ENCODE measurements at places on chromosomes 11 and 22.

DNA sequence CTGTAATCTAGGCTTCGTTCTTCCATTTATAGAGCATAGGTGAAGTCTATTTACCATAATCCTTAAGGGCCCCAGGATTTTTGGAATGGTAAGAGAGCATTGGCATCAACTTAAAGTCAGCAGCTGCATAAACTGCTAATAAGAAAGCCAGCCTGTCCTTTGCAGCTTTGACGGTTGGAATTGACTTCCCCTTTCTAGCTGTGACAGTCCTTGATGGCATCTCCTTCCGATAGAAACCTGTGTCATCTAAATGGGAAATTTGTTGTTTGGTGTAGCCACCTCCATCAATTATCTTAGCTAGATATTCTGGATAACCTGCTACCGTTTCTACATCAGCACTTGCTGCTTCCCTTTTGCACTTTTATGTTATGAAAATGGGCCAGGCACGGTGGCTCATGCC lies 58.0 kb upstream of the GLYATL1B start:
- peak; percentile 33 for DNase-seq

DNA sequence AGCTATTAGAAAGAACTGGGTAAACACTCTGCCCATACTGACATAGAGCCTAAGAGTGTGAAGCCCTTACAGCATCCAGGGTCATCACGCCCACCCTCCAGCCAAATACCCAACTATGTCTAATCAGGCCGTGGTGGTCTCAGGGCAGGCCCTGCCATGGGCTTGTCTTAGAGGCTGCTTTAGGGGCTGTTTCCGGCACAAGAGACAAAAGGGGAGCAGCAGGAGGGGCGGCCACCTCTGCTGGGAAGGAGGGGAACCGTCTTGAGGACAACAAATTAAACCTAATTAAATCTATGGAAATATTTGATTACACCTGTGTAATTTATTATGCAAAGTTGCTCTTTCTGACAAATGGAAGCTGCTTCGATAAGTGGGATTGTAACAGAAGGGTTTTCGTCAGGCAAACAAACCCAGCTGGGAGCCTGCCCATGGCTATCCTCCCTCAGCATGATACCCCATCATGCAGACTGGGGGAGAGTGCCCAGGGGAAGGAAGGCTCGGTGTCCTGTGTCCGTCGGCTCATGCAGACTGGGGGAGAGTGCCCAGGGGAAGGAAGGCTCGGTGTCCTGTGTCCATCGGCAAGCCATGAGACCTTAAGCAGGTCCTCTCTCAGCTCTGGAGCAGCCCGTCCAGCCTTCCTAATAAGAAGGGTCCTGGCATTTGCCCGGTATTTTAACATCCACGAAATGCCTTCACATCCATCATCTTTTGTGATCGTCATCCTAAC lies 163.6 kb upstream of the B3GAT1 start:
- no peak for DNase-seq

GRCh38 chr22:49994361-49995040 lies 18.1 kb downstream of the IL17REL start:
- DNase-seq = no peak

DNA sequence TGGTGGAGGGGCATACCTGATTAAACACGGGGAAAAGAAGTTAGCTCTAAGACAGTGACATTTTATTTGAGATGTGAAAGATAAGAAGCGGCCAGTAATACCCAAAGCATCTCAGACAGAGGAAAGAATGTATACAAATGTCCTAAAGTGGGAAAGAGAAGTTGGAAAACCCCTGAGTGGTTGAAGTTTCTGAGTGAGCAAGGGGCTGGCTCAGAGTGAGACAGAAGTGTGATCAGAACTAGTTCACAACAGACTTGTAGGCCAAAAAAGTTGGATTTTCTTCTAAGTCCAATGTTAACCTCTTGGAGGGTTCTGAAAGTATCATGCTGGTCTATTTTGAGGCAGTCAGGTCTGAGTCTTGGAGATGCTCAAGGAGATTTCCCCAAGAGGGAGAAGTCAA lies 608.7 kb downstream of the SOX6 start:
- DNase-seq = no peak

GRCh38 chr11:90738799-90739198 lies 516.0 kb upstream of the CHORDC1 start:
- no peak for DNase-seq
